DMS 273 treated with DMSO at 0.1 percent for 48 hours (cell line): ENCODE measurements at places on chromosomes 1 and 21.

GRCh38 chr21:38643404-38644023 lies 145.2 kb upstream of the ERG start:
- DNase-seq, result no peak

- no peak for DNase-seq
These were observed 64.0 kb upstream of the ZNF281 start for GRCh38 chr1:200473698-200474371.

GRCh38 chr1:153312570-153313186 lies at the start of gene PGLYRP3:
Gene PGLYRP3 (minus strand): TSS chr1:153312952. CDS start chr1:153310665, 2,287 bp downstream.
- no peak for DNase-seq

DNA sequence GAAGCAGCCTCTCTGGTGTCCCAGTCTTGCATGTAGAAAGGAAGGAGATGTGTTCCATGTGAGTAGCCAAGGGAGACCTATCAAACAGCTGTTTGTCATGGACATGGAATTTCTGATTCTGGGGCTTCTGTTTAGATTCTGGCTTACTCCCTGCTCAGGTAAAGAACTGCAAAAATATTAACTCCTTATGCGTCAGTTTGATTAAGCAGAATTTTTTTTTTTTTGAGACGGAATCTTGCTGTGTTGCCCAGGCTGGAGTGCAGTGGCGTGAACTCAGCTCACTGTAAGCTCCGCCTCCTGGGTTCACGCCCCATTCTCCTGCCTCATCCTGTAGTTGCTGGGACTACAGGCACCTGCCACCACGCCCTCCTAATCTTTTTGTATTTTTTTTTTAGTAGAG lies 6.8 kb downstream of the ARV1 start:
- no peak for DNase-seq

- no peak for DNase-seq
These were observed 47.3 kb upstream of the FGGY start for GRCh38 chr1:59249396-59250137.

- DNase-seq, result no peak
These were observed 205.6 kb upstream of the GJB5 start for GRCh38 chr1:34549199-34549598.
